Bronchial epithelial cell (primary cell): ENCODE measurements at places on chromosomes 5 and 9.
A peak's percentile ranks its signal among the peaks of the same experiment; 100 is the strongest.

DNA sequence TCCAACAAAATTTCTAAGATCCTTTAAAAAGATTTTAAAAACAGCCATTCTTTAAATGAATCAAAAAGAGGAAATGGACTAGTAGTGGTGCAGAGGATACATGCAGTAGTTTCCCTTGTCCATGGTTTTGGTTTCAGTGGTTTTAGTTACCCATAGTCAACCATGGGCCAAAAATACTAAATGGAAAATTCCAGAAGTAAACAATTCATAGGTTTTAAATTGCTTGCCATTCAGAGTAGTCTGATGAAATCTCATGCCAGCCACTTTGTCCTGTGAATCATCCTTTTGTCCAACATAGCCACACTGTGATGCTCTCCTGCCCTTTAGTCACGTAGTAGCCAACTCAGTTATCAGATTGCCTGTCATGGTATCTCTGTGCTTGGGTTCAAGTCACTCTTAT, 286.1 kb downstream of the ANXA1 start:
- DNase-seq: peak; percentile 56

DNA sequence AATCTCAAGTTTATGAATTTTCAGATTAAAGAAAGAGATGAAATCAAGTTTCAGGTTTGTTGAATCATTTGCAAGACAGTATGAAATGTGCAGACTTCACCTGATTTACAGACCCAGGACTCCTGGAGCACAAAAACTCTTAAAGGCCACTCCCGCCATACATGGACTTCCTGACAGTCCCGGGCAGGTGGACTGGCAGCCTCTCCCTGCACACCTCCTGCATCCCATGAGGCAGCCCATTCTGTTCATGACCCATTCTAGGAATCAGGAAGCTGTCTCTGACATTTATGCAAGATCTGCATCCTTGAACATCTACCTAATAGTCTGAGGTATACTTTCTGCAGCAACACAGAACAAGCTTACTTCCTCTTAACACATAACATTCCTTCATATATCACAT, 5.9 kb downstream of the DDX31 start:
- no peak for DNase-seq

DNA sequence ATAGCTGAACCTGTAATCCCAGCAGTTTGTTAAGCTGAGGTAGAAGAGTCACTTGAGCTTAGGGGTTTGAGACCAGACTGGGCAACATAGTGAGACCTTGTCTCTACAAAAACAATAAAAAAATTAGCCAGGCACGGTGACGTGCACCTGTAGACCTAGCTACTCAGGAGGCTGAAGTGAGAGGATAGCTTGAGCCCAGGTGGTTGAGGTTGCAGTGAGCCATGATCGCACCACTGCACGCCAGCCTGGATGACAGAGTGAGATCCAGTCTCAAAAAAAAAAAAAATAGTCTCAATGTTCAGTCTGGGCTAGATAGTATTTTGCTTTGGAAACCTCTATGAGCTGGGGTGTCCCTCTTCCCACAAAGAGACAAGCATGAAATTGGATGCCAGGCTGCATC, 51.9 kb upstream of the IQGAP2 start:
- no peak for DNase-seq

GRCh38 chr5:142495531-142495930, 170.7 kb upstream of the SPRY4 start:
- no peak for DNase-seq

GRCh38 chr9:708551-709432, 132.7 kb upstream of the DMRT1 start:
- DNase-seq: peak; percentile 16

DNA sequence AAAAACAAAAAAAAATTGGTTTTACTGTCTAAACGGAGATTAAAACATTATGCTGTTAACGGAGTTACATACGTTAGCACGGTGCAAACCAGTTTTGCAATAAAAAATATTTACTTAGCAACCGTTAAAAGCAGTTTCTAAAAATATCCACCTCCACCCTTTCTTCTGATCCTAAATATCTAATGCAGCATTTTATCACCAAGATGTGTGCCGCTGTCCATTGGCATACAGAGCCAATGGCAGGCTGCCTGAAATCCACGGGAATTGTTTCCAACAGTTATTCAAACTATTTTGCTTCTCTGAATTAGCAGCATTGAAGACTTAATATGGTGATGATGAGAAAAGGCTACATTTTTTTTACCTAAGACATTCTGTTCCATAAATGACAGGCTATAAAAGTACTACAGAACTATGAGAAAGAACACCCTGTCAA, 61.6 kb downstream of the CSNK1A1 start:
- peak; percentile 74 for DNase-seq

DNA sequence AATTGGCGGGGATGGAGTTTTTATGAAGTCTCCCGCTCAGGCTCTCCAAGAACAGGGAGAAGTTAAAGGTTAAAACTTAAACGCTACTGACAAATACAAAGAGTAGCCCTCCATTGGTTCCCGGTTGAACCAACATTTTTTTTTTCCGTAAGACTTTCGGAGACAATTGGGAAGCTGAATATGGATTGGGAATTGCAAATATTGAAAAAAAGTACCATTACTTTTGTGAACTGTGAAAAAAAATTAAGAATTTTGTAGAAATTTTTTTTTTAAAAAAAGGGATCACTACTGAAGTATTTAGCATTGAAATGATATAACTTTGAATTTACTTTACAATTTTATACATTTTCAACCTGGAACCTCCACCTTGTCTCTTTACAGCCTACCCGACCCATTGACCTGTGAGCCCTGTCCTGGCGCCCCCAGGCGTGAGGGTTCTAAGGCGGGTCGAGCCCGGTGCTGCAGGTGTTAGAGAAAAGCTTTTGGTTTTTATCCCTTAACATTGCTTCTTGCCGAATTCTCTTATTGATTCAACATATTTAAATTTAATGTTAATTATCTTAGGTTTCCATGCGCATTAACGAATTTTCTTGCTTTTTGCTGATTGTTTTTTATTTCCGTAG, 448 bp upstream of the ZNF782 start:
- no peak for DNase-seq

DNA sequence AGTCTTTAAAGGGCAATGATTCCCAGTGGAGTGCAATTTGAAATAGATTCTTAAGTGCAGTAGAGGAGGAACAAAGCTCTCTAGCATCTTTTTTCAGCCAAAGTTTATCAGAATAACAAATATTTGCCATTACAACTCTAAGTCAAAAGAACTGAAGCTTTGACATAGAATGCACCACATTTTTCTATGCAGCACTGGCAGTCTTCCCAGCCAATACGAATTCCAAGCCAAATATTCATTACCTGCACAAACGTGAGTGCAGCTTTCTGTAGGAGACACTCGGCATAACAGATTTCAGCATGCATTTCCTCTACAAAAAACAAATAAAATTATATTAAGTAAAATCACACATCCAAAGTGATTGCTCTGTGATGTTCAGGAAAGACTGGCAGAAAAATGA, 103.4 kb downstream of the TTC39B start:
- DNase-seq: no peak

DNA sequence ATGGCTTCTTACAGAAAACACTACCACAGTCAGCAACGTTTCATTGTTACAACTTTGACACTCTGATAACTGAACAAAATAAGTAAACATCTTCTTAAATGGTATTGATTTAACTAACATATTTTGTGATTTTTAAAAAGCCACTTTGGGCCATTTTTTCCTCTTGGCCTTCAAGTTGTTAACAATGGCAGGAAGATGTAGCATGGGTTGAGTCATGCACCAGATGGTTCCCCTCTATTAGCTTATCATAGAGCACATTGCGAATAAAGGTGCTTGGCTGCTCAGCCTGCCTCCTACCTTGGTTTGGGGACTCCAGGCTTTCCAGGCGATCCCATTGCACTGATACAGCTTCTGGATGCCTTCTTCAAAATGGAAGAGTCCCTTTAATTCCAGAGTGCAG, 24.1 kb upstream of the CER1 start:
- DNase-seq: peak; percentile 29

DNA sequence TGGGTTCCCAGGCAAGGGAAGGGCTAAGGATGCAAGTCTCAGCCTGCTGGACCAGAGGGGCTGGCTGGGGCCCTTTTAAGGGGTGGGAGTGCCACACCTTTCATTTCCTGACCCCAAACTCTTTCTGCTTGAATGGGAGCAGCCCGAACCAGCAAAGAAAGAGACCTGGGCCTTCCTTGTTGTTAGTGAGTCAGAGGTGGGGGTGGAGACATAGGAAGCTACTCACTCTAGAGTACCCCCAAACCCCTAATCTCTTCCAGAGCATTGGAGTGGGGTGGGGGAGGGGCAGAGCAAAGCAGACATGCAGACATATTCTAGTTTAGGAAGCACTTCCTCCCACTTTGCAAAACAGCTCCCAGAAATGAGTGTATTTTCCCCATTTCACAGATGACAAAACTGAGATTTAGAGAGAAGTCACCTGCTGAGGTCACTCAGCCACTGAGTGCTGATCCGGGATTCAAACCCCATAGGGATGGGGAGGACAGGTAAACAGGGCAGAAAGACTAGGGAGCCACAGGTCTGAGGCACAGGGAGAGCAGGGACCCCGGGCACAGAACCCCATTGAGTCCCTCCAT, 6.0 kb upstream of the AQP3 start:
- DNase-seq: no peak
